Stomach (tissue), 19 donors: ENCODE measurements at places on chromosomes 1 and 21.
A peak's percentile ranks its signal among the peaks of the same experiment; 100 is the strongest.

GRCh38 chr1:176994931-176995596 lies 169.4 kb downstream of the ASTN1 start:
- DNase-seq: no peak

DNA sequence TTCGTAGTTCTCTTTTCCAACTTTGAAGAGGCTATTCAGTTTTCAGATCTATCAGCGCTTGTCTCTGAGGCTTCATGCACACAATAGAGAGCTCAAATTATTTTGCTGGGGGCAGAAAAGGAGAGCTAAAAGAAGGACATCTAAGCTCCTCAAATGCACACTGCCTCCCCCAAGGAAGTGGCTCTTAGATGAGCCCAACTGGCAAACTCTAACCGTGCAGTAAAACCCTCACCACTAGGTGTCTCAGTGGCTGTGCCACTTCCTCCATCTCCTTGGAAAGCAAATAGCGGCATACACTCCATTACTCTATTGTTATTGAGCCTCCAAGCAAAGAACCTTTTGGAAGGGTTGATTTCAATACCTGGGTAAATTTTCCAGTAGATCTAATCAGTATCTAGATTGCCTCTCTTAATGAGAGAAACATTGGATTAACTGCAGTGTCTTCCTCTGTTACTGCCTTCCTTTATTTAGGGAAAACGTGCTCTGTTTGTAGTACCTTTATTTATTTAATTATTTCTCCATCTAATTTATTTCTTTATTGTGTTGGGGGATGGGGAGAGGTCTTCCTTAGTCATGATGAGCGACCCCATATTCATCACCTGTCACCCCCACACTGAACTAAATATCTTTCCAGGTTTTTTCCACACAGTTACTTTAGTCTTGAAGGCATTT lies 9.2 kb upstream of the SFPQ start:
- peak; percentile 71 for DNase-seq

- peak; percentile 61 for DNase-seq
Measured at GRCh38 chr1:151494741-151495281, 16.4 kb upstream of the CGN start.

GRCh38 chr1:182215764-182216163 lies 154.3 kb upstream of the ZNF648 start:
- no peak for DNase-seq

DNA sequence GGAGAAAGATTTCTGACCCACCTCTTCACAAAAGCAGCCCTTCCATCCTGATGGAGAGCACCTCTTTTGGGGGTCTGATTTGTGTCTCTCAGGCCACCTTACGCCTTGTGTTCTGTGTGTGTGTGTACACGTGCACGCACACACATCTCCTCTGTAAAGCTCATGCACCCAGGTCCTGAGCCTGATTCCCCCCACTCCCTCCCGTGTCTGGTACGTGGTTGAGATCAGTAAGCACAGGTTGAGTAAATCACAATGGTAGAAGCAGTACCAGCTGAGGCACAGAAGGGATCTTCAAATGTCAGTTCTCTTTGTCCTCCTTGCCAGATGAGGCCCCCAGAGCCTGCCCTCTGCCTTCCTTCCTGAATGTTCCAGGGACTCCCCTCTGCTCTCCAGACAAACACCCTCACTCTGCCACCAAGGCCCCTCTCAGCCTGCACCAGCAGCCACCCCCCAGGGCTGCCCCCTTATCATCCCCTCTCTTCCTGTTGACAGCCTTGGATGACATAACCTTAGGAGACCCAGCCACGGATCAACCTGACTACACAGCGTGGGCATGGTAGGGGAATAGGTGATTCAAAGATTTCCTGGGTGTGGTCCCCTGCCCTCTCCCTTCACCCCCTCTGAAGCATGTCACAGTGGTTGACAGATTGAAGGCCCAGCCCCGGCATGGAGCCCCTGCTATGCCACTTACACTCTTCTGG lies 112.8 kb downstream of the HIVEP3 start:
- DNase-seq: no peak

GRCh38 chr1:36211307-36211706 lies 12.9 kb upstream of the THRAP3 start:
- no peak for DNase-seq

DNA sequence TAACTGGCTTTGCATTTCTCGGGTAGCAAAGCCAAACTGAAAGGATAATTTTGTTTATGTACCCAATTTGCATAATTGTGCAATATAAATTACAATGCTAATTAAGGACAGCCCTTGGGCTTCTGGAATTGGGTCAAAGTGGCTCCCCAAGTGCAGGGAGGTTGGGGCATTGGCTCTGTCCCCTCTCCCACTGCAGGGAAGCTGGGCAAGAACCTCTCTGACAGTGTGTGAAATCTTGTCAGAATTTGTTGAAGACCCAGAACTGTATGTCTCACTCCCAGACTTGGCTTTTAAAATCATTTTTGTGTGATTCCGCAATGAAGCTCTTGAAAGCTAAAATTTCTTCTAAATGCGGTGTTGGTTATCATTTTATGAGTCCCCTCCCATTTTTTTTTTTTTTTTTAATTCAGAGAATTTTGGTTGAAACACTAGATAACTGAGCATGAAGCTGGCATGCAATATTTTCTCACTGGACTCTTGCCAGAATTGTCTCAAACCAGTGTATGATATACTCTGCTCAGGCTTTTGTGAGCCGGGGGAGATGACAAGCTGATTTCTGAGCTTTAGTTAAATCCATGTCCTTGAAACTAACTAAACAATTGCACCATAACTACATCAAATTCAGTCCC lies 878.9 kb upstream of the CXADR start:
- no peak for DNase-seq

DNA sequence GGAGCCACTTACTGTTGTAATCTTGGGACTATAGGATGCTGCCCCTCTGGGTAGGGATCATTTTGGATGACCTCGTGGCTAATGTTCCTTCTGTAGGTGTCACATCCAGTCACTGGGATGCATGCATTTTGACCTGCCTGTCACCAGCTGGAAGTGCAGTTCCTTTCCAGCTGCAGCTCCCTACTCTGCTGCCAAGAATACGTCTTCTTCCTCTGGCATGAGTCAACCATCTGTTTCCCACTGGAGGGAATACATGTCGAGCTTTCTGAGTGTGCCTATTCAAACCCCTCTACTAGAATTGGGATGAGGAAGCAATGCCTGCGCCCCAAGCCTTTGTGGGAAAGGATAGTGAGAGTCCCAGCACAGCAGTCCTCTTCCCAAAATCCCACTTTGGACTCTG lies 415.5 kb upstream of the ADAMTS5 start:
- no peak for DNase-seq

DNA sequence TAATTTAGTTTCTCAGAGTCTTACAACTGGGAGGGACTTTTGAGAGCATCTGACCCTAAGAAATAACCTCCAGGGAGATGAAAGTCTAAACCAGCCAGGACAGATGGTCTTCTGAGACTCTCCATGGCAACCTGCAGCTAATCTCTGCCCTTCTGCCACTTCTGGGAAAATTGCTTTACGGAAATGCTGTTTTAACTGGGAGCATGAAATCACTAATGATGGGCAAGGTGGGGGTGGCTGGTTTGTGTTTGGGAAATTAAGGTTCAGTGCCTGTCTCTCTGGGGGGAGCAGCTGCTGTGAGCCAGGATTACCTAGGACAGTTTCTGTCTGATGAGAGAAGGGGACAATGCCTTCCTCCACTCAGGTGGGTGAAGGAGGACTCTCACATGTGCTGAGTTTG lies 33.2 kb downstream of the ROR1 start:
- DNase-seq: no peak

GRCh38 chr1:29470788-29471119 lies 234.4 kb downstream of the PTPRU start:
- DNase-seq: no peak

- DNase-seq: no peak
Measured at GRCh38 chr1:210676539-210676938, 347.8 kb downstream of the HHAT start.

- DNase-seq: no peak
Measured at GRCh38 chr1:47757226-47757975, 239.8 kb downstream of the TRABD2B start.

GRCh38 chr1:213982289-213982671 lies 5.5 kb upstream of the PROX1 start:
- DNase-seq: no peak

- DNase-seq: no peak
Measured at GRCh38 chr1:113094506-113094905, 21.5 kb downstream of the LRIG2 start.

DNA sequence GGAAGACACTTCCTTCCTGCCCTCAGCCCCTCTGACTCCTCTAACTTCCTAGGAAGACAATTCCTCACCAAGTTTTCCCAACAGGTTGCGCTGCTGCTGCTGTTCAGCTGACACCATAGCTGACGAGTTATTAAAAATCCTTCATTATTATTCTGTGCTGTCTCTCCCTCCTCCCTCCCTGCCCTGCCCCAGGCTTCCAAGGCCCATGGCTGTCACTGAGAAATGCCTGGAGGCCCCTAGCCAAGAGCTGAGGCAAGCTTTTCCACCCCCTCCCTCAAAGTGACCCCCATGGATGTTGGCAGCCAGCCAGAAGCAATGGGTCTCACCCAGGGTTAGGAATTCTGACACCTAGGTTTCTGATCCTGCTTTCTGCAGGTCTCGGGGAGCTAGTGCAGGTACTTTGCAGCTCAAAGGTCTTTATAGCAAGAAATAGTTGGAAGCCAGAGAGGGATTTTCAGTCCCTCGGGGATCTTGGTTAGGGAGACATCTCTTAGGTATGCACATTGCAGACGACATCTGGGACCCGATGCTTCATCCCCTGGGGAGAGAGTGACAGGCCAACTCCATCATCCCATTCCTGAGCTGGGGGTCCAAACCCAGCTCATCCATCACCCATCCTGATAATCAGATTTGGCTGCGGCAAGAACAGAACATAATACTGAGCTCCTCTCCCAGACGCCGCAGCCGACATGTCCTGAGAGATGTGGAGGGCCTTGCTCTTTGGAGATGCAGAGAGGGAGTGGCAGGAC lies 65.0 kb downstream of the KIRREL1 start:
- DNase-seq: no peak

DNA sequence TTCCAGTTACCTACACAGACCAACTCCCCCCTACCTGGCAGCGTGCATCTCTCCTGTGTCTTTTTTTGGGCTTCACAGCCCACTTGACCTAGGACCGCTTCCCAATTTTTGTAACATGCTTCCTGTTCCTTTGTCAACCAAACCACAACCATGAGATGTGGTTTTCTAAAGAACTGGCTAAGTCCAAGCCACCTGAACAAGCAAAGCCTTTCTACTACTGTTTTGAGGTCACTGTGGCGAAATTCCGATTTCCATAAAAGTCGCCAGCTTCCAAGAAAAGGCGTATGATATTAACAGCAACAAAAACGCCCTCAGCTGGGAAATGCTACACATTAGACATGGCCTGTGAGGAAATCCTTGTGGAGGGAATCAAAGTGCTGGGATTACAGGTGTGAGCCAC lies 12.7 kb upstream of the AK2 start:
- no peak for DNase-seq

- no peak for DNase-seq
Measured at GRCh38 chr1:92091625-92092024, 11.5 kb downstream of the BTBD8 start.

GRCh38 chr1:89822109-89822962 lies 1.5 kb downstream of the LRRC8D start:
- peak; percentile 53 for DNase-seq

- no peak for DNase-seq
Measured at GRCh38 chr1:187943606-187944403, 1115.1 kb downstream of the PLA2G4A start.

DNA sequence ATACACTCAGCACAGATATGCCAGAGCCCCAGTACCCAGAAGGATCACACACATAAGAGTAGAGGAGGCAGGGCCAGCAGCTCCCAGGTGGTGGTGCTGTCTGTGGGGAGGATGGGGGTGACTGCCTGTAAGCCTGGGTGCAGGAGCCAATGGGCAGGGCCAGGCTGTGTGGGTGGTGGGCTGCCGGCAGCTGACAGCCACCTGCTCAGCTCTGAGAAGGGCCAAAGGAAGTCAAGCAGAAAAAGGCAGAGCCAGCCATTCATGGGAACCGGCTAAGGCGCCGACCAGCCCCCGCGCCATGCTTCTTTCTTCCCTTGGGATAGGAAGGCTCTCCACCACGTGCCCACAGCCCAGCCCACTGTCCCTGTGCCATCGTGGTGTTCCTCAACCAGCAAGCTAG lies 14.1 kb downstream of the PIK3C2B start:
- no peak for DNase-seq

DNA sequence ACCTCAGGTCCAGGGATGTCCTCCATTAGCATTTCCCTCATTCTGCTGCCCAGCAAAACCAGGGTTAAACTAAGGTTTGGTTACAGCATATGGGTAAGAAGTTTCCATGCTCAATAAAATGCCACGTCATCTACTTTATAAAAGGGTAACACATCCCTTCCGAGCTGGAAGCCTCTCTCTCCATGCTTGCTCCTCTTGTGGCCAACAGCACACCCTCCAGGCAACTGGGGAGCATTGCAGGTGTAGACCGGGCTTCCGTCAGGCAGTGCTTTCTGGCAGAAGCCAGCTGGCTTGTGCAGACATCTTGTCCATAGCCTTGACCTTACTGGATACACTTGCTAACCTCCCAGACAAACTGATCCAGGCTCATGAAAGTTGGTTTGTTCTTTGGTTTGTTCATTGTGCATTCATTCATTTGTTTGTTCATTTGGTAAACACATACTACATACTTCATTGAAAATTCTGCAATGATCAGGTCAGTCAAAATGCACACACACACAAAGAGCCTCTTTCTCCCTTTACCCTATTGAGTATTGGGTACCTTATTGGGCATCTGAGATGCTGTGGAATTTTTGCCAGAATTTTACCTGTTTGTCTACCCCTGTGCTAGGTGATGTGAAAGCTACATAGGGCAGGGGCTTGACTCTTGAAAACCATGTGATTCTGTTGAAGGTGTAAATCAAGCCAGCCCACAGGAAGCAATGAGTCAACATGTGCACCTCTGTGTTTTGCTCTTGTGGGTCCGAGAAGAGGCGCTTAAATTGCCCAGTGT lies 422.8 kb downstream of the CAMTA1 start:
- peak; percentile 63 for DNase-seq

DNA sequence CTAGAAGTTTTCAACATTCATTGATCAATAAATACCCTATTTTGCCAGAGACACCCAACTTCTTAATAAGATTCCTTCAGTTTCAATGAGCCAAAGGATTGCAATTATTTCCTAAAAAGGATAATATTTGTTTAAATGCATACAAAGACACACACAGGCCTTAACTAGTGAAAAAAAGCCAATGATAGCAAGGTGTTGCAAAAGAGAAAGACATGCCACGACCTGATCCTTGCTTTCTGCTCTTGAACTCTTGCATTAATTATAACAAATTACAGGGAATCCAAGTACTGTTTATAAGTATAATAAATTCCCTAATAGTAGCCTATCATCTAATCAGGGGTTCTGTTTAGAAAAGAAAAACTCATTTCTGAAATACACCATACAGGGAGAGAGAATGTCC lies 131.1 kb downstream of the PTPN14 start:
- no peak for DNase-seq
